ENCODE measurements at places on chromosomes 5 and 9.
A peak's percentile ranks its signal among the peaks of the same experiment; 100 is the strongest.

GRCh38 chr5:50759526-50760270 is 93.3 kb downstream of the PARP8 start:
- peak; percentile 47 for DNase-seq

DNA sequence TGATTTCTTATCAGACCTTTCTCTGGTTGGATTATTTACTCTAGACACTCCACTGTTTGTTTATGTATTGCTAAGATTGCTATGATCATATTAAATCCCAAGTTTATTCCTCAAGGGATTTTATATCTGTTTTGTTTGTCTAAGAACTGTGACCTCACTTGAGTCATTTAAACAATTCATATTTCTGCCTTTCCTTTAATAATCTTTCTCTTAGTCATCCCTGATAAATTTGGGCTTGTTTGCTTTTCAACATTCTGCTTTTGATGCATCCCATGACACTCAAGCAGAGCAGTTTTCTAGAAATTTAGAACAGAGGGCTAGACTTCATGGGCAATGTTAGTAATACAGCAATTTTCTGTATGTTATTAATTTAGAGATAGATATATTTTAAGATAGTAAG is 231.6 kb upstream of the TNC start:
- DNase-seq = no peak

DNA sequence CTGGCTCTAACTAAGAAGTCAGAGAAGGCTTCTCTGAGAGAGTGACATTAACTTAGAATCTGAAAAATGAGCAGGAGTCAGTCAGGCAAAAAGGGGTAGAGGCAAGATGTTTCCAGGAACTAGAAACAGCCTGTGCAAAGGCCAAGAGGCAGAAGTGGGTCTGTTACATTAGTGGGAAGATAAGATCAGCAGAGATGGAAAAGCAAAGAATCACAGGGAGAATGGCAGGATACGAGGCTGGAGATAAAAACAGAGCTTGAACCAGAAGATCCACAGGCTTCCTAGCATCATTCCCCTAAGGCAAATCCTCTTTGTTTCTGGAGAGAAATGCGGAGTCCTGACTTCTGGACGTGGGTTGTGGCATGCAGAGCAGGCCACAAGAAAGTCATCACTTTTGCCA is 27.4 kb downstream of the ASTN2 start:
- DNase-seq = no peak

DNA sequence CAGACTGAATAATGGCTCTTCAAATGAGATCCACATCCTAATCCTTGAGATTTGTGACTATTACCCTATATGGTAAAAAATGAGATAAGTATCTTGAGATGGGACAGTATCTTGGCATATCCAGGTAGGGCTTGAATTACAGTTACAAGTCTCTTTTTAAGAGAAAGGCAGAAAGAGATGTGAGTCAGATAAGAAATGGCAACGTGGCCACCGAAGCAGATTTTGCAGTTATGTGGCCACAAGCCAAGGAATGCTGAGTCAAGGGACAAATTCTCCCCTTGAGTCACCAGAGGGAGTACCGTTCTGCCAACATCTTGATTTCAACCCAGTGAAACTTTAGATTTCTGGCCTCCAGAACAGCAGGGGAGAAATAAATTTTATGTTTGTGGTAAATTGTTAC is 1983.0 kb upstream of the C9orf72 start:
- DNase-seq = no peak

DNA sequence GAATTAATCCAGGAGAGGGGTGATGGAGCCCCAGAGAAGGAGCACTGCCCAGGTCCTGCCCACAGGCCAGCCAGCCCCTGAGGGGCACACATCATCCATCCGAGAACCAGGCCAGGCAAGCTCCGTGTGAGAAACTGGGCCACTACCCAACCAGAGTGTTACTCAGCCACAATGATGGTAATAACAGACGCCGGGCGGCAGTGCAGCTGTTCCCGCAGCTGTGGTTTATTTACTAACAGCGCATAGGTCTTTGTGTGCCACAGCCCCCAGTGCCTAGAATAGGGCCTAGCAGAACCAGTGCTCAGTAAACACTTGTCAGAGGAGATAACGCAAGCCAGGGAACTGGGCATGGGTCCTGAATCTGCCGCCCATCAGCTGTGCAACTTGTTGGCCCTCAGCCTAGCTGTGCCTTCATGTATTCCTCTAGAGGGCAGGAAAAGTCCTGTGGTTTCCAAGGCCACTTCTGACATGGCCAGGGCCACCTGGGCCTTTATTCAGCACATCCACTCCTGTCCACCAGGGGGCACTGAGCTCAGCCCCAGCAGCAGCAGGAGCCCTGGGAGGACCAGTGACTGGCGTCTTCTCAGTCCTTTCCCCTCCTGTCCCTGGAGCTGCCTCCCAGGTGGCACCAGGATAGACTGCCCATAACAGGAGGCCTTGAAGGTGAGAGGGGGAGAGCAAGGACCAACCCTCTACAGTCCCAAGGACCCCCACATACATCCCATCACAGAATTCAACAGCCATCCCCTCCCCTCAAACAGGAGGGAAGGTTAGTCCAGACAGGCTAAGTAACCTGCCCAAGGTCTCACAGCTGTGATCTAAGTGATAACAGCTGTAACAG is 2.1 kb downstream of the MXD3 start:
- peak; percentile 43 for DNase-seq

DNA sequence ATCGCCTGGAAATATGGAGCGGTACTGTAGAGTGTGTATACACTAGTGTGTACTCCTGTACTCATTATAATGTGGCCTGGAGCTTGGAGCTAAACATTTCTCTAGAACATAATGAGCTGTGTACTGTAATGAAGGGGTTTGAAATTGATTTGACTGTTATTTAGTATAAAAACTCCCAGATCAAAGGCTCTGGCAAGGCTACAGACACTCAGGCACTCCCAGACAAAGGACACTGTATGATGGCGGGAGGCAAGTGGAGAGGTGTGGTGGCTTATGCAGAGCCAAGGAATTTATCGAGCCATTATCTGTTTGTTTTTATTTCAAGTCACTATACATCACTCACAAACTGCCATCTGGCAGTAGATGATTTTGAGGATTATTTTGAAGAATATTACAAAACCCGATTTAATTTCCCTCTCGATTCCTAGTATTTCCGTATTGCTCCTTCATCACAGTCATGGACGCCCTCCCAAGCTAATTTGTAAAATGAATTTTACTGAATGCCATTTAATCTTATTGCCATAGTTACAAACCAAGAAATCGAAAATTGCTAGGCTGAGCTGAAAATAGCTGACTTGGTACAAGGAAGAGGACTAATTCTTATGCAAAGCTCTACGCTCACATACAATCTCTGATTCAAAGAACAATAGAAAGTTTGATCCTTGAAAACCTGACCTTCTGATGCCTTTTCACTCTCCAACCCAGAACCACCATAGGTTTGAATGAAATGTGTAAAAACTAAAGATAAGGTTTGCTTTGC is 240.2 kb upstream of the SEMA6A start:
- DNase-seq = no peak
